ENCODE measurements at places on chromosomes 7 and 10.

DNA sequence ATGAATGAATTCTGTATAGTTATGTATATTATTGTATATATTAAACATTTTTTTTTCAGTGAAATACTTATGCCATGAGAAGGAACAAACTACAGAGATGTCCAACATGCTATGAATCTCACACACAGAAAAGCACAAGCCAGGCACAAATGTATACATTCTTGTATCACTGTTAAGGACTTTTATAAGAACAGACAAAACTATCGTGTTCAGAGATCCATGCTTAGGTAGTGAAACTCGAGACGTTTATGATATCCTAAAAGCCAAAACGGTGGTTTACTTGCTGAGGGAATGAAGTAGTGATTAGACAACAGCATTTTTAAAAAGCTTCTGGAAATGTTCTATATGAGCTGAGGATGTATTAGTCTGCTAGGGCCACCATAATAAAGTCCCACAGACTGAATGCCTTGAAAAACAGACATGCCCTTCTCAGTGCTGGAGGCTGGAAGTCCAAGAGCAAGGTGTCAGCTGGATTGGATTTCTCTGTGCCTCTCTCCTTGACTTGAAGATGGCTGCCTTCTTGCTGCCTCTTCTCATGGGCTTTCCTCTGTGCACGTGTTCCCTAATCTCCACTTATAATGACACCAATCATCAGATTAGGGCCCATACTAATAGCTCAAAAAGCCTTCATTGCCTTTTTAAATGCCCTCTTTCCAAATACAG, 4.3 kb downstream of the MKI67 start:
- no peak for DNase-seq

DNA sequence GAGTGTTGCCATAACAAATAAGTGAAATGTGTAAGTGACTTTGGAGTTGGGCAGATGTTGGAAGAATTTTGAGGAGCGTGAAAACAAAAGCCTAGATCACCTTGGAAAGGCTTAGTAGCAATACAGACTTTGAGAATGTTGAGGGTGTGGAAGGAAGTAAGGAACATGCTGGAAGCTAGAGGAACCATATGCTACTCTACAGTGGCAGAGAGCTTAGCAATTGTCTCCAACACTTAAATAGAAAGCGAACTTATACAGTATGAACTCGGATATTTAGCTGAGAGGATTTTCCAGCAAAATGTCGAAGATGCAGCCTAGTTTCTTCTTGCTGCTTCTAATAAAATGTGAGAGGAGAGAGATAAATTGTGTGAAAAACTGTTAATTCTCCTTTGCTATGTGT, 271.2 kb downstream of the ADRA2A start:
- no peak for DNase-seq

DNA sequence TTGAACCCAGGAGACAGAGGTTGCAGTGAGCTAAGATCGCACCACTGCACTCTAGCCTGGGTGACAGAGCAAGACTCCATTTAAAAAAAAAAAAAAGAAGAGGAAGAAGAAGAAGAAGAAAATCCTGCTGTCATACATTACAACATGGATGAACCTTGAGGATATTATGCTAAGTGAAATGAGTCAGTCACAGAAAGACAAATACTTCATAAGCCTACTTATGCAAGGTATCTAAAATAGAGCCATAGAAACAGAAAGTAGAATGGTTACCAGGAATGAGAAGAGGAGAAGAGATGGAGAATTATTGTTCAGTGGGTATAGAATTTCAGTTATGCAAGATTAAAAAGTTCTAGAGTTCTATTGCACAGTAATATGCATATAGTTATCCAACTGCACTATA, 466.5 kb downstream of the PLXNA4 start:
- DNase-seq, result no peak

- no peak for DNase-seq
These were observed 256.3 kb downstream of the SORCS1 start for GRCh38 chr10:106908225-106908624.

GRCh38 chr7:3302681-3303320, 1.7 kb downstream of the SDK1 start:
- no peak for DNase-seq
